ENCODE measurements at places on chromosomes 1 and 21. TPM values are rescaled to one million over a fixed set of nuclear protein-coding genes. Genes with fewer than 3 reads are reported as not detected.

Gene NBPF10
- total RNA-seq: 0.42 TPM

Gene NCMAP
- total RNA-seq: 0.11 TPM

Gene FCGR3A
- total RNA-seq: not detected

Gene ADORA1
- total RNA-seq: 5.7 TPM

Gene MPL
- 0.48 TPM for total RNA-seq

- peak; percentile 84 for DNase-seq
Observed at GRCh38 chr1:231626951-231627614, 493 bp downstream of the DISC1 start.

- no peak for DNase-seq
Observed at GRCh38 chr1:109978761-109979488, 5.6 kb upstream of the AHCYL1 start.

- DNase-seq: no peak
Observed at GRCh38 chr1:110161849-110162248, 11.6 kb downstream of the SLC6A17 start.

GRCh38 chr1:86325264-86325663, 70.9 kb downstream of the ODF2L start:
- DNase-seq: no peak

GRCh38 chr1:115088871-115089419, 358 bp downstream of the TSPAN2 start:
- peak; percentile 68 for DNase-seq

GRCh38 chr21:26546446-26547097, 26.5 kb downstream of the CYYR1 start:
- no peak for DNase-seq
